ENCODE measurements at places on chromosomes 12 and 14.
A peak's percentile ranks its signal among the peaks of the same experiment; 100 is the strongest.

GRCh38 chr12:75837700-75838099, 193.9 kb downstream of the PHLDA1 start:
- H3K27ac ChIP-seq: no peak overlapping the region
- no peaks in the 10 kb centered on the region for H3K27me3 ChIP-seq
- no peak overlapping the region for H3K4me3 ChIP-seq
- no peak for DNase-seq
- H3K36me3 ChIP-seq: no peaks in the 10 kb centered on the region

- H3K27me3 ChIP-seq: no peaks in the 10 kb centered on the region
- H3K4me1 ChIP-seq: peaks cover 39% of the 10 kb centered on the region
- peak; percentile 82 for DNase-seq
- peak within 1 kb of the TSS; percentile 95 for H3K27ac ChIP-seq
- H3K4me3 ChIP-seq: peak within 1 kb of the TSS; percentile 98
Measured at GRCh38 chr12:389142-390096, at the start of gene KDM5A. TSS of gene KDM5A (minus strand) at chr12:389320. CDS start at chr12:389091, 229 bp downstream.

- no peak overlapping the region for H3K4me3 ChIP-seq
- no peak for DNase-seq
- H3K27me3 ChIP-seq: no peaks in the 10 kb centered on the region
- H3K36me3 ChIP-seq: no peaks in the 10 kb centered on the region
- no peak overlapping the region for H3K27ac ChIP-seq
Measured at GRCh38 chr12:75854681-75855309, 176.8 kb downstream of the PHLDA1 start.

DNA sequence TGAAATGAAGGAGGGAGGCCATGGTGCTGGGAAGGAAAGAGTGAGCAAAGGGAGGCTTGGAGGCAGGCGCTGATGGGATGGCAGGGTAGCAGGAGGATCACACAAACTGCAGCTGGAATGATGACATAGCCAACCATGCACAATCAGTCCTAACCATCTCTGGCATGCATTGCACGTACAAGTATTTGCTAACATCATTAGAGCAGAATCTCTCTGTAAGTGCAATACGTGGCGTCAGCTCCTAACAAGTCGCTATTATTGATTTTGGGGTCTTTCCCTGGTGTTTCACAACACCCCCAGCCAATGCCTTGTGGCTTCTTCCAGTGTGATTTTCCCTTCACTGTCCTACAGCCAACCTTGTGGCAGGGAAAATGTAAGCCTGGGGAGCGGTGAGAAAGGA, 18.5 kb downstream of the BDKRB1 start:
- H3K4me3 ChIP-seq: no peak overlapping the region
- H3K27ac ChIP-seq: no peak overlapping the region

DNA sequence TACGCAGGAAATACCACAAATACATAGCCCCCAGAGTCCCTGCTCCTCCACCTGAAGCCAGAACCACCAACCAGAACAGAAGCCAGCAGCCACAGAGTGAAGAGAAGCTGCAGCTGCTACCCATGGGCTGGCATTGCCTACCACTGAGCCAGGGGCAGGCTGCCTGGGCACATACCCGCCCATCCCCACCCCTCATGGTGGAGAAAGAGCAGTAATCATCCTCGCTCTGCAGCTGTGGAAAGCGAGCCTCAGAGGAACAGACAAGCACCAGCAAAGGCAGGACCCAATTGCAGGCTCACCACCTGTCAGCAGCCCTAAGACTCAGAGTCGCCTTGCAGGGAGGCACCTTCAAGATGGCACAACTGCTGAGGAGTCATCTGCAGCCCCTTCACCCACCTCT, 11.2 kb upstream of the CD9 start:
- H3K27me3 ChIP-seq: no peaks in the 10 kb centered on the region
- H3K4me3 ChIP-seq: no peak overlapping the region
- no peaks in the 10 kb centered on the region for H3K4me1 ChIP-seq
- DNase-seq: no peak

DNA sequence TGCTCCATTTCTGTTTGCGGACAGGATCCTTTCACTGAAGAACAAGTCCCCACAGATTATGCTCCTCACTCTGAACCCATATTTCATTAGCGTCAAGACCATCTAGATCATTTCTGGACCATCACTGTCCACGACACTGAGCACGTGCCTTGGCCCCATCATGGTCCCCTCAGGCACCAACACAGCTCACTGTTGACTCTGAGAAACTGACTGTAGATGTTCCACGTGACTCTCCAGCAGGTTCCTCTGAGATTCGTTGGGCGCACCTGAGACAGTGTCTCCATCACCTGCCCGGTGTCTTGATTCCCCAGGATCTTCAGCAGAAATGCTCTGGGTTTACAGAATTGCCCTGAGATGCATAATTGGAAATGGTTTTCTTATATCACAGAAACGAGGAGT, 985.4 kb downstream of the TMEM121 start:
- no peaks in the 10 kb centered on the region for H3K4me1 ChIP-seq
- no peaks in the 10 kb centered on the region for H3K36me3 ChIP-seq
- no peak for DNase-seq
- no peaks in the 10 kb centered on the region for H3K27me3 ChIP-seq
- no peak overlapping the region for H3K4me3 ChIP-seq

DNA sequence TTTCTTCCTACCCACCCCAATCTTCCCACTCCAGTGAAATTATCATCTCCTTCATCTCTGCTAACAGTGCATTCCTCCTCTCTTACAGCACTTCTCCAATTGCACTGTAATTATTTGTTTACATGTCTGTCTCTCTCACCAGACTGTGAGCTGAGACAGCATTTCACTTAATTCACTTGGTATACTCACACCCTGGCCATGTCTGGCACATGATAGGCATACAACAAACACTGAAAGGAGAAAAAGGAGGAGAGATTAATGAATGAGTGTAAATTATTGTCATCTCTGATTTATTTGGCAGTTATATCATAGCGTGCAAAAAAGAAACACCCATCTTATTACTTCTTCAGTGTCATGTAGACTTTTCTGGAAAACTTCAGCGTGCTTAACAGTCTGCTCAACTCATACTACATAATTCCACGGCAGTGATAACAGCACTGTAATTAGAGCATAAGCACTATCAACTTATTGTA, 452.3 kb downstream of the ADAMTS20 start:
- H3K27me3 ChIP-seq: no peaks in the 10 kb centered on the region
- DNase-seq: no peak
- H3K4me3 ChIP-seq: no peak overlapping the region
- H3K27ac ChIP-seq: no peak overlapping the region
- H3K36me3 ChIP-seq: no peaks in the 10 kb centered on the region

DNA sequence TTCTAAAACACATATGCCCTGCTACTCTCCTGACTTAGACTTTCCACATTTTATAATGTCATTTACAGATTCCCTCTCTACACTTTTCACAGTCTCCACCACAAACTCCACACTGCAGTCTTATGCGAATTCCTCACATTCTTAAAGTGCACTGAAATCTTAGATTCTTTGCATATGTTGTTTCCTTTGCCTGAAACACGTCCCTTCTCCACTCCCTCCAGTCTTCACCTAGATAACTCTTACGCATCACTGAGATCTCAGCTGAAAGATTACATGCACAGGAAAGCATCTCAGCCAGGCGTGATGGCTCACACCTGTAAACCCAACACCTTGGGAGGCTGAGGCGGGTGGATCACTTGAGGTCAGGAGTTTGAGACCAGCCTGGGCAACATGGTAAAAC, 3.8 kb upstream of the ARHGAP9 start:
- H3K4me3 ChIP-seq: no peak overlapping the region
- H3K36me3 ChIP-seq: no peaks in the 10 kb centered on the region
- DNase-seq: no peak
- H3K27me3 ChIP-seq: no peaks in the 10 kb centered on the region

- no peaks in the 10 kb centered on the region for H3K27me3 ChIP-seq
- no peak for DNase-seq
- peaks cover under 1% of the 10 kb centered on the region for H3K4me1 ChIP-seq
- H3K36me3 ChIP-seq: no peaks in the 10 kb centered on the region
- H3K27ac ChIP-seq: no peak overlapping the region
- no peak overlapping the region for H3K4me3 ChIP-seq
Measured at GRCh38 chr12:124463341-124463921, 104.0 kb downstream of the NCOR2 start.

GRCh38 chr12:12538535-12538934, 24.1 kb downstream of the DUSP16 start:
- H3K36me3 ChIP-seq: no peaks in the 10 kb centered on the region
- H3K4me1 ChIP-seq: peaks cover 55% of the 10 kb centered on the region
- H3K4me3 ChIP-seq: no peak overlapping the region
- H3K27me3 ChIP-seq: no peaks in the 10 kb centered on the region
- no peak for DNase-seq

- DNase-seq: peak; percentile 29
- no peaks in the 10 kb centered on the region for H3K27me3 ChIP-seq
- H3K4me1 ChIP-seq: peaks cover 37% of the 10 kb centered on the region
- H3K36me3 ChIP-seq: no peaks in the 10 kb centered on the region
- H3K27ac ChIP-seq: peak overlapping the region; percentile 86
Measured at GRCh38 chr12:25960143-25960542, 1.7 kb downstream of the RASSF8 start.

GRCh38 chr12:19031032-19031431, 98.5 kb upstream of the PLEKHA5 start:
- no peaks in the 10 kb centered on the region for H3K36me3 ChIP-seq
- H3K27ac ChIP-seq: no peak overlapping the region
- H3K27me3 ChIP-seq: no peaks in the 10 kb centered on the region
- H3K4me3 ChIP-seq: no peak overlapping the region

DNA sequence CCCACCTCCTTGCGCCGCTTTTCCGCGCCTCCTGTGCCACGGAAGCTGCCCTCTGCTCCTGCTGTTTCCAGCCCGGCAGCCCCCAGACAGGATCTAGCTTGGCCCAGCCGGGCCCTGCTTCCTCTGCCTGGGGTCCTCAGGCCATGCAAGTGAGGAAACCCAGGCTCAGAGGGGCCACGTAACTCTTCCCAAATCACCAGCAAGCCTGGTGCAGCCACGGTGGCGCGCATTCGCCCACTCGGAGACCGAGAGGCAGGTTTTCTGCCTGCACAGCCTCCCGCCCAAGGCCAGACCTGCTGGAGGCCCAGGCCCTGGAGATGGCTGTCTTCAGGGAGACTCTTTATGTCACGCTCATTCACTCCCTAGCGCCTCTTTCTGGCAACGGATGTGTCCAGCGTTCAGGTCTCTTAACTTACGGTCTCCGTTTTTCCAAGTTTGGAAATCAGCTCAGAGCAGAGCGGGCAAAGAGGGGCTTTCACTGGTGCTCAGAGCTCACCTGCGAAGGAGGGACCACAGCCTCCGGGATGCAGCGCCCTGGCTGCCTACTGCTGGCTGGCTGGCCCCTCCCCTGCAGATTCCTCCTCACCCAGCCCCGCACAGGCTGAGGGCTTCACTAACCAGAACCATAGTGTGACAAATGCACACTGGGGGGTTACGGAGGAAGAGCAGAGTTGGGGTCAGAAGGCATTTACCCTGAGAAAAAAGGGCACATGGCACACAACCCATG, 20.6 kb upstream of the CEP170B start:
- H3K4me1 ChIP-seq: peaks cover 9% of the 10 kb centered on the region
- peak overlapping the region; percentile 48 for H3K4me3 ChIP-seq
- H3K27me3 ChIP-seq: peaks cover 52% of the 10 kb centered on the region
- H3K27ac ChIP-seq: no peak overlapping the region

DNA sequence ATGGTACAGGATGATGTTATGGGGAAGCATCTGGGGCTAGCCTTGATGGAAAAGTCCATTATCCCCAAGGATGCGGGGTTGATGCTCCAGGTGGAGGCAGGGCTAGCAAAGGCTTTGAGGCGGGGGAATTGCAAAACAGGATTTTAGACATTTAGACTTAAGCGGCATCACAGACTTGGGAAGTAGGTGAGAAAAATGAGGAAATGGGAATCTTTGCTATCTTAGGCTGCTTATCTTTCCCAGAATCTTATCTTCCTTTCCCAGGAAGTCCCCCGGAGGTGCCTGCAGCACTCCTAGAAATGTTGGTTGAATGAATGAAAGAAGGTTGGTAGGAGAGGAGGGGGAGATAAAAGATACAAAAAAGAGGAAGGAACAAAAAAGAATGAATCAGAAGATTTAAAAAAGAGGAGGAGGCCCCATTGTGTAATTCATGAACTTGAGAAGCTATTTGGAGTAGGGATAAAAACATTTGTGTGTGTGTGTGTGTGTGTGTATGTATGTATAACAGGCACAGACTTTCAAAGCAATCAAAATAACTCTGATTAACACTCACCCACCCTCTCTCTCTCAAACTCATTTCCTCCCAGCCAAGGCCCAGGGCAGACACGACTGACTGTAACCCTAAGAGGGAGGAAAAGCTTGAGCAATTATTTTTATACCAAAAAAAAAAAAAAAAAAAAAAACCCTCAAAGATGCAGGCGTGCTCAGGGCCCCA, 62.5 kb upstream of the TBX3 start:
- no peaks in the 10 kb centered on the region for H3K36me3 ChIP-seq
- H3K4me1 ChIP-seq: peaks cover 9% of the 10 kb centered on the region
- no peak overlapping the region for H3K4me3 ChIP-seq
- DNase-seq: no peak

DNA sequence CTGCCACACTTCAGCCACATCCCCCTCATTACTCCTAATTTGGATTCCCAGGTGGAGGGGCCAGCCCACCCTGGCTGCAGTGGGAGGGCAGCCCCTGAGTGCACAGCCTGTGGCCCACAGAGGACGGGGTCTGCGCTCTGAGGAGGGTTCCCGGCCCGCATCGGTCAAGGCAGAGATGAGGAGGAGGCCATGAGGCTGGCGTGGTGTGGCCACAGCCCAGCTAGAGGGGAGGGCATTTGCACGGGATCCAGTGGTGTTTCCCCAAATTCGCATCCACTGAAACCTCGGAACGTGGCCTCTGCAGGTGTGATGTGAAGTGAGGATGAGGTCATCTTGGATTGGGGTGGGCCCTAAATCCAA, 38.1 kb upstream of the FBRSL1 start:
- H3K27me3 ChIP-seq: peaks cover 36% of the 10 kb centered on the region
- H3K4me3 ChIP-seq: no peak overlapping the region
- no peak for DNase-seq
- H3K36me3 ChIP-seq: no peaks in the 10 kb centered on the region

DNA sequence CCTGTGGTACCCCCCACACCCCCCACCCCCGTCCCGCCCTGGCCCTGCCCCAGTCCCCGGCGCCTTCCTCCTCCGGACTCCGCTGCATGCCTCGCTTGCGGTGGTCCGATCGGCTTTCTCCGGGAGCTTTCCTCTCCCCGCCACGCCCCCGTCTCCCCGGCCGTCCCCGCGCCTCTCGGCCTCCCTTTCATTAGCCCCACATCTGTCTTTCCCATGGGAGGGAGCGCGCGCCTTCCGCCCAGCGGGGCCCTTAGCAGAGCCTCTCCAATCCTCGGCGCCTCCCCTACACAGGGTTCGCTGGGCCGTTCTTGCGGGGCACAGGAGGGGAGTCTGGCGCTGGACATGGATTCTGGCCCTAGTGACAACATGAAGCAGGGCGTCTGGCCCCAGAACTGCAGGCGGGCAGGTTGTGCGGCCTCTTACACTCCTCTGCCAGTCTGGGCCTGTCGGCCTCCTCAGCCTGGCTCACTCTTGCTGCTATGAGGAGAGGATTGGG, 1.5 kb upstream of the EFS start:
- peaks cover 4% of the 10 kb centered on the region for H3K4me1 ChIP-seq
- no peaks in the 10 kb centered on the region for H3K36me3 ChIP-seq
- no peak for DNase-seq

GRCh38 chr12:69278814-69279782, 39.7 kb downstream of the CPSF6 start:
- H3K27me3 ChIP-seq: no peaks in the 10 kb centered on the region
- DNase-seq: no peak
- no peaks in the 10 kb centered on the region for H3K36me3 ChIP-seq

GRCh38 chr12:138898-139534, 72.4 kb downstream of the IQSEC3 start:
- peak overlapping the region; percentile 37 for H3K4me3 ChIP-seq
- H3K27me3 ChIP-seq: peaks cover 23% of the 10 kb centered on the region
- no peak overlapping the region for H3K27ac ChIP-seq
- no peak for DNase-seq
- no peaks in the 10 kb centered on the region for H3K4me1 ChIP-seq
- H3K36me3 ChIP-seq: no peaks in the 10 kb centered on the region
